Fibroblast of upper back skin (primary cell): ENCODE measurements at places on chromosomes 5 and 9.

GRCh38 chr9:87109231-87109631 lies 161.9 kb upstream of the GAS1 start:
- DNase-seq = peak; percentile 73

DNA sequence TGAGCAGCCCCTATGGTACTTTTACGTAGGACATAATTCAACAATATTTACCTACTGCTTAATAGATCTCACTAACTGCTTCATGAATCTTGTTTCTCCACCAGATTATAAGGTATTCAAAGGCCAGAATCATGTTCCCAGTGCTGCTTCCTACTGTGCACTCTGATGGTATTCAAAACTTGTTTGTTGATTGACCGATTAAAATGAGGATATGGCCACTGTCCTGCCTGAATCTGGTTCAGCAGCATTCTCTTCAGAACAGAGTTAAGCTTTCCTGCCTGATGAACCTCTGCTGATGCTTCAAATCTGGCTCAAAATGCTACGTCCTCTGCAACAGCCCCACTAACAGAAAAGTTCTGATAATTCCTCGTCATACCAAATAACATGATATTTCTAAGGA lies 150.7 kb upstream of the ZNF462 start:
- no peak for DNase-seq

DNA sequence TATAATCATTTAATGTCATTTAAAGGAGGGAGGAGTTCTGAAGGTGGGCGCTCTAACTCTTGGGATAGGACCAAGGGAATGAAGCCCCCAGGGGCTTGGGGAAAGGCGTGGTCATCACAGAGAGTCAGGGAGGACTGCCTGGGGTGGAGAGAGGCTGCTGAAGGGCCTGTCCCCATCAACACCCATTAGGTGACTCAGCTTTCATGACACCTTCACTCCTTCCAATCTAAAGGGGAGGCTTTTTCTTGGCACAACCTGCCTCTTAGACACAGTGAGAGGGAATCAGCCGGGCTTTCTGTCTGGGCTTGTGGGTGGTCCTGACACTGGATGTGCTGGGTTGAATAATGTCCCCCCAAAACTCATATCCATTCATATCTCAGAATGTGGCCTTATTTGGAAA lies 31.4 kb upstream of the ANKRD33B start:
- DNase-seq = no peak

DNA sequence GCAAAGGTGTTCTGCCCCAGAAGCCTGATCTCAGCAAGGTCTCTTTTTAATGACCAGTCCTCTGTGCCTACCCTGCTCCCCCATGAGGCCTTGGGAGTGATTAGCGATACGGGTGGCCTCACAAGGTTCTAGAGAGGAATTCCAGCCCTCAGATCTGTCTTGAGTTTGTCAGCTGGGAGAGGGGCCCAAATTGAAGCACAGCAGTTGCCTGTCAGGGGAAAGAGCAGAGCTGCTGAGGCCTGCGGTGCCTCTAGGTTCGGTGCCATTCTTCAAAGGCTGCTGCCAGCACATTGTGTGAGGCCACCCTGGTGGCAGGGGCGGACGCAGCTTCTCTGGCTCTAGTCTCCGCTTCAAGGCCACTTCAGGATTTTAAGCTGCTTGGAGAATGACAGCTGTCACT lies 85.7 kb upstream of the GRIA1 start:
- no peak for DNase-seq

DNA sequence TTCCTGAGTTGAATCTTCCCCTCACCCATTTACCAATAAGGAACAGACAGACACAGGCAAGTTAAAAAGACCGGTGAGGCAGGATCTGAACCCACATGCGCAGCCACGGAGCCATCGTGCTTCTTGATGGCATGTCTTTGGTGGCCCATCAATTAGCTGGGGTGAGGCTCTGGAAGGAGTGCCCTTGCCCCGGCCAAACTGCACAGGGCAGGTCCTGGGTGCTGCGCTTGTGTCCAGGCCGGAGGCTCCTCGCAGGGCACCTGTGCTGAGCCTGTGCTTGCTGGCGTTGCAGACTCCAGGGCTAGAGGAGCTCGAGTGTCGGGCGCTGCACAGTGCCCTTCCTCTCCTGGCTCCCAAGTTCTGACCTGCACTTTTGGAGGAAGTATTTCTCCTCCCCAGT lies 66.4 kb downstream of the PSMB7 start:
- no peak for DNase-seq

DNA sequence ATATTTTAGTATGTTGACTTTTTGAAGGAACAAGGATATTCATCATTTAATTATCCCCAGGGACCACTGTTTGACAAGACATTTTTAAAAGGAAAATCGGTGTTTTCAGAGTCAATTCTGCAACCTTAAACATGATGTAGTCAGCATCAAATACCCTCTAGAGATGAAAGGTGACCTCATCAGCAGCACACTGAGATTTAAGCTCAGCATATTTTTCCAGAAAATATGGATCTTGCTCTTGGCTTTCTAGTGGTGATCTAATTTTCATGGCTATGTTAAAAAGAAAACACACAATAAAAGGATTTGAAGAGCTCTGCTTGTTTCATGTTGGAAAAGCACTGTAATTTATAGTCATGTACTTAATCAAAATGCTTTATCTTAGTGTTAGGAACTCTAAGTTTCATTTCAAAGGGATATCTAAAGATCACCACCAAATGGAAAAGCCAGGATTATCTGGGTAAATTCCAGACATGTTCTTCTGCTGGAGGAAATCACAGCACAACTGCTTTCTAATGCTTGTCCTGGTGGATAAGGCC lies 487.2 kb downstream of the ENC1 start:
- DNase-seq = no peak

GRCh38 chr5:79133657-79134451 lies 22.2 kb downstream of the BHMT start:
- DNase-seq = peak; percentile 94

DNA sequence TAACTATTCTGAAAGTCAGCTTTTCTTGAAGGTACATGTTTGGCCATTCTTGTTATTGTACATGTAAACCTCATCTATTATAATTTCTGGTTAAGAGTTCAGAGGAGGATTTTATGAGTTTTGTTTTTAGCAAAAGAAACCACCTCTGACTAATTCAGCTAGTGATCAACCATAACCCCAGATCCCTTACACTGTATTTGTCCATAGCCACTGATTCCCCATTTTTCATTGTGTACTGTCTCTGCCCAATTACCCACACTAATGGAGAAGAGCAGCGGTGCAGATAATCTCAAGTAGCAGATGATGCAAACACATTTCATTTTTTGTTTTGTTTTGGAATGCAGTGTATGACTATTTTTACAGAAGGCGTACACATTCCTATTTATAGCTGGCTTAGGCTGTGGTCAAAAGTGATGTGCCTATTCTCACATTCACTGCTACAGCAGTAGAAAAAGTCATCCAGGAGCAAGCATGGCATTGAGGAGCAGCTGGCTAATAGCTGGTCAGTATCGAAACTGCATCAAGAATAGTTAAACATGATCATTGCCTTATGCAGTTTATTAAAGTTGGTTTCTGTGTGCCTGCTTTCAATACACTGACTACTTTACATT lies 988.3 kb downstream of the DTWD2 start:
- peak; percentile 1 for DNase-seq

- DNase-seq = no peak
These were observed 93.2 kb upstream of the CXCL14 start for GRCh38 chr5:135671966-135672365.

- peak; percentile 51 for DNase-seq
These were observed 69.4 kb upstream of the NFIB start for GRCh38 chr9:14383294-14383693.

DNA sequence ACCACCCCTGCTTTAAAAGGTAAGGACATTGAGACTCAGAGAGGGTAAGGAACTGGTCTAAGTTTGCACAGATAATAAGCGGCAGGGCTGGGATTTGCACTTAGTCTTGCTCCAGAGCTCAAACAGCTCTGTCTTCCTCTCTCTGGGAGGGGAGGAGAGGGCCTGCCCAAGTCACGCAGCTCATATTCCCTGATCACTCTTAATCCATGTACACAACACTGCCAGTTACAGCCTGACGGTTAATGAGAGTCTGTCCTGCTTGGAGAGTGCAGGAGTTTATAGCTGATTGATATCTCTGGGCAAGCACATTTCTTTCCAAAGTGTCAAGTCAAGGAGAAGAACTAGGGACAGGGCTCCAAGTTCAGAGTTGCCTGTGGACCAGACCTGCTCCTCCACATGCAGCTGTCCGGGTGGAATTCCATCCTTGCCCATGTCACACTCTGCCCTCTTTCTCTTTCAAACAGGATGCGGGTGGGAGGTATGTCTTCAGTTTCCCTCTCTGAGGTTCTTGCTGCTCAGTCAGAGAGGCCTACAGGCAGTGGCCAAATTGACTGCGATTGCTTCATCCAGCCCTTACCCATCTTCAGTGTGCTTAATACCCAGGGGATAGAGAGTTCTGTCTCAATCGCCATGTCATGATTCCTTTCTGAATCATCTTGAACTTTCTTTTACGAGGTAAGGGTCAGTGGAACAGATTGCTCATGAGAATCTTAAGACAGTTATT lies 54.5 kb downstream of the GALNT12 start:
- DNase-seq = peak; percentile 88

GRCh38 chr9:37146410-37146809 lies 26.0 kb downstream of the ZCCHC7 start:
- no peak for DNase-seq

GRCh38 chr5:11248966-11249365 lies 487.9 kb upstream of the DAP start:
- no peak for DNase-seq
